ENCODE measurements at places on chromosomes 4 and X.

DNA sequence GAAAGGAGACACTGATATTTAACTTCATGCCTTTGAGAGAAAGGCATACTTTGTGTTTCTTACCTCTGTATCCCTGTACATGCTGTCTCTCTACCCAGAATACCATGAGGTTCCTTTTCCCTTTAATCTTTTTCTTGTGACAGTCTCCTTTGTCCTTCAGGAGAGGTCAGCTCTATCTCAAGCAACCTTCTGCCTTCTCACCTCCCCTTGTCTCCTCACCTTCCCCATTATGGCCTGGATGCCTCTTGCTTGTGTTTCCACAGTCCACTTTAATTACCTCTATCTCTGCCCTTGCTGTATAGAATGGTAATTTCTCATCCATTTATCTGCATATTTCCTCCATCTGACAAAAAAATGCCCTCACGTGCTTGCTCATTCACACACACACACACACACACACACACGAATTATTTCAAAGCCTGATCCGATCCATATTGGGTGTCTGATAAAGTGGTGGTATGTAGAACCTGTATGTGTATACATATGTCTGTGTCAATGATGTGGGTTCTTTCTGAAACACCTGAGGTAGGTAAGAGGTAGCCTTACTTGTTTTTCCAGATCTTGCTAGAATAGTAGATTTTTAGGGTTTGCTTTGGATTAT lies 28.5 kb downstream of the MSN start:
- no peak for DNase-seq

DNA sequence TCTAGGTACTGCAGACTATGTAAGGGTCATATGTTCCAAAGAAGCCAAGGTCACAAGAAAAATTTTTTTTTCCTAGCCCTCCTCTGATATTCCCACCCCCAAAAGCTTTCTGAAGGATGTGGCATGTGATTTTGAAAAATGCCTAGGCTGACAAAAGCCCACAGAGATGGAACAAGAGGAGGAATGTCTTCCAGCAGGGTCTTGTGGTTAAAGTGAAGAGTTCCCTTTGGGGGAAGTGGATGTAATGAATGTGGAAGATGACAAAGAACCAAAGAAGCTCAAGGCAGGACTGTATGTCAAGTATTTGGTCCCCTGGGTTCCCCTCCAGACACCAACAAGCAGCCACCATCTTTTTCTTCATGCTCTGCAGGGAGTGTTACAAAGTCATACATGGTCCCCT lies 268.8 kb downstream of the BCOR start:
- no peak for DNase-seq

GRCh38 chr4:150769248-150769647 lies 187.3 kb downstream of the MAB21L2 start:
- no peak for DNase-seq

DNA sequence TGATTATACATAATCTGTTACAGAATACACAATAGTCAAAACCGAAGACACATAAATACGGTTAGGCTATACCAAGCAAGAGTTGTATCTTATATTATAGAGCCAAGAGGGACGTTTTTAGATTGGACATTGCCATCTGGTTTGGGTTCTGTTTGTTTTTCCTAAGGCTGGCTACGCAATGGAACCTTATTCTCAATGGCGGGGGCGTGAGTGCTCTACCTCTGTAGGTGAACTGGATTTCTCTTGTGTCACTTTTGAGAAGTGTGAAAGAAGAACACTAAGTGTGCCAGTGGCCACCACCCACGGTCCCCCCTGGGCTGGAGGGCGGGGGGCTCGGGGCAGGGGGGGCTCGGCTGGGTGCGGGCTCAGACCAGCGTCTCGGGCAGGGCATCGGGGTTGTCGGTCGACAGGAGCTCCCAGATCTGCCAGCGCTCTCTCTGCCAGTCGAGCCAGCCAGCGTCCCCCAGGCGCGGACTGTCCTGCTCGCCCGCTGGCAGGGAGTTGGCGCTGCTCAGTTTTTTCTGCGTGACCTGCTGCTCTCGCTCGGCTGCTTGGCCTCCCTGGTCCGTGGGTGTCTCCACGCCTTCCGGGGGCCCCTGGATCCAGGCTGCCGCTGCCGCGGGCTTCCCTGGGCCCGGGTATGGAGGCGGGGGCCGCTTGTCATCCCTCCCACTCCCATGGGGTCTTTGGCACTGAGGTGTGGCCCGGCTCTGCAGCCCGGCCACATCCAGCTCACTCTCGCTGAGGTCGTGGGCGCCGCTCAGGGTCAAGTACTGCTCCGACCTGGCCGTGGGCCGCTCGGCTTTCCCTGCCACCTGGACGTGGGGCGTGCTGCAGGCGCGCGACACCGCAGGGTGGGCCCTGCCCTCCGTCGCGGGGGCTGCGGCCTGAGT lies 27.6 kb downstream of the HCCS start:
- DNase-seq: no peak

GRCh38 chr4:101886826-101887225 lies 96.3 kb downstream of the BANK1 start:
- DNase-seq: no peak

Data from activated CD4-positive, alpha-beta T cell treated with anti-CD3 and anti-CD28 coated beads, Interleukin-2, amount 50 U/mL, for 48 hours (primary cell).